Urinary bladder (tissue), 4 donors: ENCODE measurements at places on chromosomes 7 and 10. TPM values are rescaled to one million over a fixed set of nuclear protein-coding genes. Genes with fewer than 3 reads are reported as not detected.

Gene PLEKHS1
- polyA plus RNA-seq, result 0.28 TPM

Gene PAPSS2
- polyA plus RNA-seq, result 10.2 TPM

Gene CYP3A5
- 7.1 TPM for polyA plus RNA-seq

Gene SLC29A4
- polyA plus RNA-seq, result 3.6 TPM

Gene VAX1
- not detected for polyA plus RNA-seq

Gene CDHR3
- 4.0 TPM for polyA plus RNA-seq

Gene ADAP1
- polyA plus RNA-seq, result 13.7 TPM

Gene EMX2
- 5.0 TPM for polyA plus RNA-seq

Gene FASTK
- 87.8 TPM for polyA plus RNA-seq

Gene IDI2
- not detected for polyA plus RNA-seq

Gene HTR5A
- polyA plus RNA-seq, result not detected

Gene RNF32
- 0.32 TPM for polyA plus RNA-seq

Gene ABCC2
- 2.4 TPM for polyA plus RNA-seq

- DNase-seq, result no peak
These were observed 343.7 kb upstream of the GALNT17 start for GRCh38 chr7:70788276-70788675.

- DNase-seq, result no peak
These were observed 454.0 kb downstream of the NEBL start for GRCh38 chr10:20443094-20443493.

DNA sequence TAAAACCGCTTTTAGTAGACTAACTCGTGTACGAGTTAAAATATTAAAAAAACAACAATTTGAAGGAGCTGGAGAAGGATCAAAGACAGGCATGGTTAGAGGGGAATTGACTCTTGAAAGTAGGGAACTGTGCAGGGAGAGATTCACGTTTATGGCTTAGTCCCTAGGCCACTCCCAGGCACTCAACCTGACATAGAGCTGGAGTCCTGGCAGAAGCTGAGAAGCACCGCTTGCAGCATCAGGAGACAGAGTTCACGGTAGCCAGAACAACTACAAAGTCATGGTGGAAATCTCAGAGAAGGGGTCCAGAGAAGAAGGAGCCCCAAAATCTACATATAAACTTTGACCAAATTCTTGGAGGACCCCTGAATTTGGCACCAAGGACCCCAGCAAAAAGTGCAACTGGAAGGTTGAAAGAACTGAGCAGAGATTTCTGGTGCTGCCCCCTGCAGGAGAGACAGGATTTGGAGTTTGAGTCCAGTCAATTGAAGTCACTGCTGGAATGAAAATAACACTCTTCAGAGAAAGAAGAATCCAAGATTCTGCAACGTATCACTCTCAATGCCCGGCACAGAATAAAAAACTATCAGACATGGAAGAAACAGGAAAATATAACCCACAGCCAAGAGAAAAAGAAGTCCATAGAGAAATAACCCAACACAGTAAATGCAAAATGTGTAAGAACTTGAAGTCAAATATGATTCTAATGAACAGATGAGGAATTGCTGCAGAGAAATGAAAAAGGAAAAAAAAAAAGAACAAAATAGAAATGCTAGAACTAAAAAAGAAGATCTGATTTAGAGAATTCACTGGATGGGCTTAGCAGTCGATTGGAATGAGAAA is 493.3 kb upstream of the PODXL start:
- no peak for DNase-seq

DNA sequence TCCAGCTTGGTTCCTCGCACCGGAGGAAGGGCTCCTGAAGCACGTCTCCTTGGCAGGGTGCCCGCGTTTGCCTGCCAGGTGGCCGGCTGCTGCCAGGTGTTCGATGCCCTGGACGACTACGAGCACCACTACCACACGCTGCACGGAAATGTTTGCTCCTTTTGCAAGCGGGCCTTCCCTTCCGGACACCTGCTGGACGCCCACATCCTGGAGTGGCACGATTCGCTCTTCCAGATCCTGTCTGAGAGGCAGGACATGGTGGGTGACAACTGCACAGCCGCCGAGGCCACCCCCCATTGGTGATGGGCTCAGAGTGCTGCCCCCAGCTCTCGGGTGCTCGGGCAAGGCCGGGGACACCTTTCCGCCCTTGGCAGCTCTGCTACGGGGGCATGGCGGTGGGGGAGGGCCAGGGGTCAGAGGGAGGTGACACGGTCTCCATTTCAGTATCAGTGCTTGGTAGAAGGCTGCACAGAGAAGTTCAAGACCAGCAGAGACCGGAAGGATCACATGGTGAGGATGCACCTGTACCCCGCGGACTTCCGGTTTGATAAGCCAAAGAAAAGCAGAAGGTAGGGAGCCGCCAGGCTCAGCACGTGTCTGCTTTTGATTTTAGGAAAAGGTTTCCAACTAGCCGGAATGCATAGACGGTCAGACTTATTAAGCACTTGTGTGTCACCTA is 1.1 kb downstream of the ZNF511 start:
- DNase-seq, result no peak

GRCh38 chr10:51109801-51110533 is 35.7 kb downstream of the PRKG1 start:
- no peak for DNase-seq

DNA sequence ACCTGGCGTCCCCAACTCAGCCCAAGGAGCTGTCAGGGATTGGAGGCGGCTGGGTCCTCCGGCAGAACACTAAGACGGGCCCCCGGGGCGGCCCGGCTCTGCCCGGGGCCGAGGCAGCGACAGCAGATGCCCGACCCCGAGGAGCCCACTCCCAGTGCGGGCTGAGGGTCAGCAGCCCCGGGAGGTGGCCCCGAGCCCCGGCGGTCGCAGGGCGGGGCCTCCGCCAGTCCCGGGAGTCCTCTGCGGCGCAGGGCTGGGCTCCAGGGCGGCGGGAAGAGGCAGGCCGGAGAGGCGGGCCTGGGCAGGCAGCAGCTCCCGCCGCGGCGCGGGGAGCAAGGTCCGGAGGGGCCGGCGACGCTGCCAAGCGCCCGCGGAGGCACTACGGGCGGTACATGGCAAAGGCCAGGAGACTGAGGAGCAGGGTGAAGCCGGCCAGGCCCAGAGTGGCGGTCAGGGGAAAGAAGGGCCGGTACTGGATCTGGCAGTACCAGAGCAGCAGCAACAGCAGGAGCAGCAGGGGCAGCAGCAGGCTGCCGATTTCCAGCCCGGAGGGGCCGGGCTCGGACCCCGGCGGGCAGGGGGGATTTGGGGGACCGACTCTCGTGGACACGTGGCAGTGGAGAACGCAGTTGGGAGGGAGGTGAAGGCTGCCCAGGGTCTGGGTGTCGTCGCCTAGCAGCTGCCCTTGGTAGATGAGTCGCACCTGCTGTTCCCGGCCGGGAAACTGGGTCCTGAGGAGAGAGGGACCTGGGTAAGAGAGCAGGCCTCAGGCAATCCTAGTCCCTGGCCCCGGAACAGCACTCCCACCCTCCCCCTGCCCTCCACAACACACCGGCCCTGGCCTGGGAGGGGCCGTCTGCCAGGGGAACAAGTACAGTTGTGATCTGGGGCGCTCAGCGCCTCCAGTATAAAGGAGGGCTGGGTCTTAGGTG is 827 bp upstream of the FASTK start:
- no peak for DNase-seq

DNA sequence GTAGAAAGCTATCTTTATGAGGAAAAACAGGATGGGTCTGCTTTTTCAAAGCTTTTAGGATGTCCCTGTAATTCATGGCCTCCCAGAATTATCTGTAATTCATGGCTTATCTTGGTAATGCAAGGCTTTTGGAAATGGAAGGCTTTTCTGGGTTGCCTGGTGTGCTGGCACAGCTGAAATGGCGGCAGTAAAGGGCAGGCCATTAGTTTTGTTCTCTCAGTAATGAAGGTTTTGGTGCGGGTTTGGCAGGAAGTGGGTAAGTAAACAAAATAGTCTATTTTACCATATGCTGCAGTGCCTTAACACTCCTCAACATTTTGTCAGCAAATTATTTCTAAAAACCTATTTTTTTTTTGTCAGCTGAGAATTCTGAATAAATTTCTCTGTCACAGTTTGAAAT is 69.3 kb downstream of the LRGUK start:
- DNase-seq, result no peak

DNA sequence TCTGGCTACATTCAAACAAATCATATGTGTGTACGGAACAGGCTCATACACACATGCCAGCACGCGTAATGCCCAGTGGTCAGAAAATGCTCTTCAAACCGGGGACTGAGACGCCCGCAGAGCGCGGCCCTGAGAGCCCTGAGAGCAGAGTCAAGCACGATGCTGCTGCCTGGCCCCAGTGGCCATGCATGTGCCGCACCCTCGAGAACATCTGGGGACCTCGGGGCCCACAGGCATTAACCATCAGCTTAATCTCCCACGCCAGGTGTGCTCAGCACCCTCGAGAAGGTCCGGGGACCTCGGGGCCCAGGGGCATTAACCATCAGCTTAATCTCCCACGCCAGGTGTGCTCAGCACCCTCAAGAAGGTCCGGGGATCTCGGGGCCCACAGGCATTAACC is 163.1 kb downstream of the PTPRN2 start:
- DNase-seq, result no peak

GRCh38 chr7:28996836-28997235 is 38.7 kb upstream of the TRIL start:
- DNase-seq, result no peak

- no peak for DNase-seq
These were observed 15.7 kb downstream of the SLC35B4 start for GRCh38 chr7:134300988-134301387.
